ENCODE measurements at places on chromosomes 12 and 14. TPM values are rescaled to one million over a fixed set of nuclear protein-coding genes. Genes with fewer than 3 reads are reported as not detected.

The SLC4A8 gene
- 0.07 TPM for polyA plus RNA-seq

The CLEC4D gene
- polyA plus RNA-seq = 0.10 TPM

The KLRK1 gene
- polyA plus RNA-seq = 0.28 TPM

The GPR84 gene
- not detected for polyA plus RNA-seq

The IFT81 gene
- 4.3 TPM for polyA plus RNA-seq

The CPM gene
- 3.4 TPM for polyA plus RNA-seq

The C12orf60 gene
- polyA plus RNA-seq = 3.6 TPM

The SIX6 gene
- not detected for polyA plus RNA-seq

The KLRG1 gene
- 3.6 TPM for polyA plus RNA-seq

The C3AR1 gene
- 4.1 TPM for polyA plus RNA-seq

The TCL1B gene
- not detected for polyA plus RNA-seq

The CLEC7A gene
- 1.1 TPM for polyA plus RNA-seq

The LBHD2 gene
- not detected for polyA plus RNA-seq

The LRRC9 gene
- not detected for polyA plus RNA-seq

The CEBPE gene
- polyA plus RNA-seq = not detected

The ZNF410 gene
- 11.9 TPM for polyA plus RNA-seq

The EPYC gene
- not detected for polyA plus RNA-seq
